ENCODE measurements at places on chromosomes 7 and 10.

GRCh38 chr7:40882071-40882658 is 747.4 kb downstream of the SUGCT start:
- DNase-seq, result no peak

DNA sequence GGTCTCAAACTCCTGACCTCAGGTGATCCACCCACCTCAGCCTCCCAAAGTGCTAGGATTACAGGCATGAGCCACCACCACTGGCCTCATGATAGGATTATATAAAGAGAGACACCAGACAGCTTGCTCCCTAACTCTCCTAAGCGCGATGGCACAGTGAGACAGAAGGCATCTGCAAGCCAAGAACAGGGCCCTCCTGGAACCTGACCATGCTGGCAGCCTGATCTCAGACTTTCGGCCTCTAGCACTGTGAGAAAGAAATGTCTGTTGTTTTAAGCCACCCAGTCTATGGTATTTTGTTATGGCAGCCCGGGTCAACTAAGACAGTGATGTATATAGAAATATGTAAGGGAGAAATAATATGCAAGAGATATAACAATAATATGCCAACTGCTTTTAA is 51.2 kb downstream of the SRPK2 start:
- DNase-seq, result no peak

GRCh38 chr7:131533566-131534561 is 22.6 kb downstream of the PODXL start:
- DNase-seq, result no peak

DNA sequence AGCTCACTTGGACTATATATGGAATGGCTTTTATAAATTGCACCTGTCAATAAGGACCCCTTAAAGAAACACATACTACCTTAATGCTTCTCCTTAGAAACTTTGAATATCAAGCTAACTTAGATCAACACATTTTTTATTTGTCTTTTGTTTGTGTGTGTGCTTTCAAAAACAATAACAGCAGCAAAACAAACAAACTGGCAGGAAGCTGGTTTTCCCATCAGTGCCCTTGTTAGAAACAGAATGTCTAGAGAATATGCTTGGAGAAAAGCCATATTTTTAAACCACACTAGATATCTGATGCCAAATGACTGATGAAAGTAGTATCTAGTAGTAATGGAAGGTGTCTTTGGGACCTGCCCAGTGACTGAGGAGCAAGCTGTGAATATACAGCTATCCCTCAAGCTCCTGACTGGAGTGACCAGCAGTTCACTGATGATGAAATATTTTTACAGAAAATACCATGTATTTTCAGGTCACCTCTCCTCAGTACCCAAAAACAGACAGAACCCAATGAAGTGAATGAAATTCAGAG is 1.0 kb downstream of the PDE1C start:
- no peak for DNase-seq

- no peak for DNase-seq
Measured at GRCh38 chr7:66377045-66377444, 171.9 kb downstream of the TPST1 start.

GRCh38 chr10:7797582-7797981 is 9.6 kb downstream of the ATP5F1C start:
- DNase-seq, result no peak

DNA sequence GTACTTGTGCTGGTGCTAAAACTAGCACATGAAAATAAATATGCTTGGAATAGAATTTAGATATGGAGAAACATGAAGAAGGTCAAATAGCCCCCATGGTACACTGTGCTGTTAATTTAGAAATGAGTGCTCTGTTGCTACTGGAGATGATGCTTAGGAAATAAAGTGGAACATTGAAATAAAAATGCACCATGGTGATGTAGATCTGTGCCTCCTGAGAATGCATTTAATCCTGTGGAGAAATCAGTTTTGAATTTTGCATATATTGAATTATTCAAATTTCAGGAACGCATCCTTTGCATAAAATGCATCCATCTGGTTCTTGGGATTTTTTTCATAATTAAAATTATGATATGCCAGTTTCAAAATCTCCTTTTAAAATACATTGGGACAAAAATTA is 44.5 kb downstream of the PLEKHA8 start:
- no peak for DNase-seq

GRCh38 chr7:150326657-150327268 is 3.4 kb upstream of the ACTR3C start:
- DNase-seq, result no peak

DNA sequence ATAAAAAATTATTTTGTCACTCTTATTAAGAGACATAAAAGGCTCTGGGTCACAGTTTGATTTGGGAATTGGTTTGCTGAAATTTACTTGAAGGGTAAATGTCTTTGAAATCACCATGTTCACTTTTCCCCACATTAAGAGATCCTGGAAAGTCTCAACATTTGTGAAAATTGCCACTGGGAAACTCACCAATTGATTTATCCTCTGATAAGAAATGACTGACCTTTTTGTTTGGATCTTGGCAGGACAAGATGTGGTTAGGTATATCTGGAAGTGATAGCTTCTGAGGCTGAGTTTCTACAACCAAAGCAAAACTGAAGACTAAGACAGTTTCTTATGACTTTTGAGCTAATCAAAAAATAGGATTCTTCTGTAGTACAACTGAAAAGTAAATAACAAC is 107.1 kb upstream of the TMEM106B start:
- DNase-seq, result no peak

- DNase-seq, result no peak
Measured at GRCh38 chr10:4212111-4212630, 427.2 kb upstream of the KLF6 start.

- no peak for DNase-seq
Measured at GRCh38 chr7:90512821-90513254, 43.4 kb downstream of the PTTG1IP2 start.

DNA sequence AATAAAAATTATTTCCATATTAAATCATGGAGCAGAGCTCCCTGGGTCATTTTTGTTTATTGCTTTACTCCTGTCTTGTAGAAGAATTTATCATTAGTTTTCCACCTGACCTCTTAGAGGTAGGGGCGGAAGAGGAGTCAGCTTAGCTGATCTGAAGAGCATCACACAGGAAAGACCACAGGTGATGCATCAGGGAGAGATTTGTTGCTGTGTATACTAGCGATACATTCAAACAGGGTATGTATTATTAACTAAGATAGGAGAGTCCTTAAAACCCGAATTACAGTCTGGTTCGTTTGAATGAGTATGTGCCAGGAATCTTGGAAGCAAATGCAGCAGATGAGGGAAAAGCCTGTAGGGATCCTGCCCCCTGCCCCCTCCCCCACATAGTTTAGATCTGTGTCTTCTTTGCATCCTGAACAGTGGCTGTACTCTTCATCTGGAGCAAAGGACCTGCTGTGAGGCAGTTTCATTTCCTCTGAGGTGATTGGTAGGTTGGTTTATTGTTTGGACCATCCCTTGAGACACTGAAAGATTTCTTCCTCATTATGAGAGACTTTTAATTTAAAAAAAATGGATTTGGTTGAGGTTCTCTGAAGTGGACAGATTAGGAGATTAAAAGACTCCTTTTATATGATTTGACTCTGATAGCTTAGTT is 177.0 kb downstream of the SND1 start:
- DNase-seq, result no peak

- DNase-seq, result no peak
Measured at GRCh38 chr10:90023950-90024349, 322.6 kb downstream of the KIF20B start.

DNA sequence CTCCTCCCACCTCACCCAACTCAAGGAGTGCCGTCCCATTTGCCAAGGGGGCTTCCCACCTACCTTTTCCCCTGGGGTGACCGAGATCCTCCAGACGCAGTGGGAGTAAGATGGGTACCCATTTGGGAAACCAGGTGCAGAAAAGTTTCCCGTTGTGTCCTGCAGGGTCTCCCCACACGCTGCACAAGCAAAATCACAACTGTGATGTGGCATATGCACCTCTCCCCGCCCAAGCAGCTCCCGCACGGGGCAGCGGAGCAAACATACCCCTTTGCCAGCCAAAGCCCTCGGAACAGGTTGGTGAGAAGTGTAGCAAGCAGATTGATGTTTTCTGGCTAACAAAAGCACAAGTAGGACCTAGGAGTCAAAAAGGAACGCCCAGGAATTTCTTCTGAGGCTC is 51.5 kb upstream of the OPALIN start:
- no peak for DNase-seq
